ENCODE measurements at places on chromosomes 4 and X.

DNA sequence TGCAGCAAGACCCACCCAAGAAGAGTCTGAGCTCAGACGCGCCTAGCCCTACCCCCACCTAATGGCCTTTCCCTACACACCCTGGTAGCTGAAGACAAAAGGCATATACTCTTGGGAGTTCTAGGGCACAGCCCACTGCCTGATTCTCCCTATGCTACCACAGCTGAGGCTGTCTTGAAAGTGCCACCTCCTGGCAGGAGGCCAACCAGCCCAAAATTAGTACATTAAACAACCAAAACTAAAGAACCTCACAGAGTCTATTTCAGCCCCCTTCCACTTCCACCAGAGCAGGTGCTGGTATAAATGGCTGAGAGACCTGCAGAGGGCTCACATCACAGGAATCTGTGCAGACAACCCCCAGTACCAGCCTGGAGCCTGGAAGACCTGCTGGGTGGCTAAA is 119.1 kb downstream of the HMGN5 start:
- DNase-seq = peak; percentile 30

- DNase-seq = no peak
Measured at GRCh38 chrX:118117741-118118140, 1.1 kb upstream of the KLHL13 start.

GRCh38 chrX:9907645-9908387 is 59.3 kb upstream of the CLDN34 start:
- DNase-seq = no peak

DNA sequence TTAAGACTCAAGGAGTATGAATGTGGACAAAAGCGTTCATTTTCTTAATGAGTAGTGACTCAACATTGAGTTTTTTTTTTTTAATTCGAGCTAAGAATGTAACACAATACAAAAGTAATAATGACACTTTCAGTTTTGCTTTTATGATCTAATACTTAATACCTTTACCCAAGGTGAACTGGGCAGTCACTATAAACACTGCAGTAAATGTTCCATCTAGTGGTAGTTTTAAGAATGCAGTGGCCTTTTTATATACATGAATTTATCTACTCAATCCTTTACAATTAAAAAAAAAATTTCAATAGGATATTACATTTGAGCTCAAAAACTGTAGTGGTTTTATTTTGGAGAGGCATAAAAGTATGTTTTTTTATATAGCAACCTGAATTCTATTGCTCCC is 33.9 kb downstream of the PDK3 start:
- DNase-seq = peak; percentile 49

GRCh38 chr4:153013202-153013977 is 77.3 kb downstream of the FHDC1 start:
- DNase-seq = no peak

DNA sequence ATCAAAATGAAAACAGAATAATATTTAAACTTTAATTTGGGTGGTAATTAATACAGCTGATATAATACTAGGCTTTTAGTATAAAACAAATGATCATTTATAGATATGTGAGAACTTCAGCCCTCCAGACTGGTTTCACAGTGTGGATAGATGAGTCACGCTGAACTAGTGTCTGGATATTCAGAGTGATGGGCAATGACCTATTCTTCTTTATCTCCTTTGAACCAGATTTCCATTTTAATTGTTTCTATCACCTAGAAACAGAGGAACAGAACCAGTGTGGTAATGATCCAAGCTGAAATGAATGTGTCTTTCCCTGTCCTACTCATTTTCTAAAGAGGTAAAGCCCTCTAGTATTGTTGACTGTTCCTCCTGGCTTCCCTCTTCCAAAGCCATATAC is 155.2 kb upstream of the GK2 start:
- no peak for DNase-seq

GRCh38 chrX:9997524-9997923 is 30.4 kb downstream of the CLDN34 start:
- DNase-seq = peak; percentile 11
